ENCODE measurements at places on chromosomes 16 and 17. TPM values are rescaled to one million over a fixed set of nuclear protein-coding genes. Genes with fewer than 3 reads are reported as not detected.

GRCh38 chr17:77246110-77247047, 105.6 kb downstream of the SEC14L1 start:
- no peak for DNase-seq
- H3K4me1 ChIP-seq: peaks cover 5% of the 10 kb centered on the region
- no peaks in the 10 kb centered on the region for H3K27me3 ChIP-seq
- H3K36me3 ChIP-seq: no peaks in the 10 kb centered on the region

DNA sequence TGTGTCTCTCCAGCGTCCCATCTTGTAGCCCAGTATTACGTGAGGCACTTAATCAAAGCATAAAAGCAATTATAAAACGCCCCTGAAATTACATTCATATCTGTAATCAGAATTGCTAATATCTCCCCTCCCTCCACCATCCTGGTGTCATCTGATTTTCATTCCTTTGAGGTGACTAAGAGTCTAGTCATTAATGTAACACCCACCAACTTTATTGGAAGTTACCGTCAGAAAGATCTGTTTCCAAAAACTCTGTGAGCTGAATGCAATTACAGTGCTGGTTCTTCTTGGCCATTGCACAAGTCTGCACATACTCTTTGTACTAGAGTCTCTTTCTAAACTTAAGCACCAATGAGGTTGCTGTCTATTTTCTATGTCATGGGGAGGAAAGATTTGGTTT, 12.5 kb upstream of the MAF start:
- no peaks in the 10 kb centered on the region for H3K4me1 ChIP-seq
- H3K36me3 ChIP-seq: no peaks in the 10 kb centered on the region
- H3K27me3 ChIP-seq: no peaks in the 10 kb centered on the region
- DNase-seq: no peak
- no peak overlapping the region for H3K27ac ChIP-seq

The MYH8 gene
- total RNA-seq: 8.3 TPM

- H3K27ac ChIP-seq: no peak overlapping the region
- H3K4me1 ChIP-seq: peaks cover 20% of the 10 kb centered on the region
- no peak for DNase-seq
- H3K4me3 ChIP-seq: no peak overlapping the region
- H3K27me3 ChIP-seq: no peaks in the 10 kb centered on the region
- peaks cover 3% of the 10 kb centered on the region for H3K36me3 ChIP-seq
Observed at GRCh38 chr17:1571341-1571704, 8.7 kb upstream of the PITPNA start.

The XYLT1 gene
- 1.7 TPM for total RNA-seq

The BCL6B gene
- total RNA-seq: 9.2 TPM

DNA sequence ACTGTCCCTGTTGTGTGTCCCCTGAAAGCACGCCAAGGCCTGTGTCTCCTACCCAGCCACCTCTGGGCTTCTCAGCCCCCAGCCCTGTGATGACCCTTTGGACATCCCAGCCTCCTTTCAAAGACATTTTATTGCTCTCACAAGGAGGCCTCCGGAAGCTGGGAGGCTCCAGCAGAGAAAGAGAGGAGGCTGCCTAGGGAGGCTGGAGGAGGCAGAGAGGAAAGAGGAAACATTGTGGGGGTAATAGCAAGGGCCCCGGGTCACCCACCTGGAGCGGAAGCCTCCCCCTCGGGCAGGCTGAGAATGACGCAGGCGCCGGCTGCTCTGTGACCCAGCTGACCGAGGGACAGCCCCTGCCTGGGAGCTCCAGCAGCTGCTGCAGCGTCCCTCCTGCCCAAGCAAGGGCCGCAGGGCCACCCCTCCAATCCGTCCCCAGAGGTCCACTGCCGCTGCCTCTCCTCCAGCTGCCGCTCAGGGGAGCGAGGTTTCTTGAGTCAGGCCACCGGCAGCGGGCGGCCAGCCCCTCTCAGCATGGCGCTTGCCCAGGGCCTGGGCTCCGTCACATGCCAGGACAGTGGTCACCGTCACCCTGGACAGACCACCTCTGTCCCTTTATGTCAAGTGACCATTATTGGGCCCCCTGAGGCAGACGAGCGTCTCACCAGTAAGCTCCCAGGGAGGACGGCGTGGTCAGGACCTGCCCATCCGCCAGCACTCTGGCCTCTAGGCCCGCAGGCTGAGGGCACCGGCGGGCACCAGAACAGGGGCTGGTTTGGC, 29.3 kb downstream of the ACTG1 start:
- peak overlapping the region; percentile 64 for H3K4me3 ChIP-seq
- no peaks in the 10 kb centered on the region for H3K27me3 ChIP-seq
- H3K27ac ChIP-seq: peak overlapping the region; percentile 81
- peaks cover 31% of the 10 kb centered on the region for H3K4me1 ChIP-seq
- DNase-seq: peak; percentile 62

DNA sequence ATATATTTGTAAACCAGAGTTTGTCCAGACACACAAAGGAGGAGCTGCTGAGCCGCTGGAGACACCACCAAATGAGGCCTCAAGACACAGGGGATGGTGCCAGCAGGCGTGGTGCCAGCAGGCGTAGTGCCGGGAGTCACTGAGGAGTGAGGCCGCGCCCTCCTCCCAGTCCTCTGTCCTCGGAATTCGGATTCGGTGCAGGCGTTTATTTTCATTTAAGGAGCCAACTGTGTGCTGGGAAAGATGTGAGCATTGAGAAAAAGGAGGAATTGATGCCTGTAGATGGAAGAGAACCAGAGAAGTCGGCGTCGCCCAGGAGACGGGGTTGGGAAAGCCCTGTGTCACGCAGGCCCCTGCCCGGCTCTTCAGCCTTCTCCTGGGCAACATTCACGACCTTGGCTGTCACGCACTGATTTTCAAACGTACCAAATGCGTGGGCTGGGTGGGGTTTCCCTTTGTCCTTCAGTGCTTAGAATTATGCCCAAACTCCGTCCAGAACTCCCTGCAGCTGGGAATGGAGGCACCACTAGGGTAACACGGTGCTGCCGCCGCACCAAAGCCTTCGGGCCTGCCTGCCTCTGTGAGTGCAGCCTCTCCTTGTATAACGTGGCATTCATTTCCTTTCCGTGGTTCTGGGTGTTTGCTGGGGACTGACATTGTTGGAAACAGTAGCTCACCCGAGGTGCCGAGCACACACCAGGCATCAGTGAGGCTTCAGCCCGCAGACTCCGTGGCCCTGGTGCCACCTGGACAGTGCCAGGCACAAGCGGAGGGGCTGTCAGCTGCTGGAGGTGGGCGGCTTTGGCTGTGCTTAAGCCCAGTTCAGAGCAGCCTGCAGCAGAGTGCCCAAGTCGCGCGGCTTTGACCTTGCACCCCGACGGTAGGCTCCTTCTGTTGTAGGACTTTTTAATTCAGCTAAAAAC, 49.0 kb upstream of the CHMP6 start:
- peak; percentile 94 for DNase-seq
- no peak overlapping the region for H3K4me3 ChIP-seq
- H3K27me3 ChIP-seq: no peaks in the 10 kb centered on the region

DNA sequence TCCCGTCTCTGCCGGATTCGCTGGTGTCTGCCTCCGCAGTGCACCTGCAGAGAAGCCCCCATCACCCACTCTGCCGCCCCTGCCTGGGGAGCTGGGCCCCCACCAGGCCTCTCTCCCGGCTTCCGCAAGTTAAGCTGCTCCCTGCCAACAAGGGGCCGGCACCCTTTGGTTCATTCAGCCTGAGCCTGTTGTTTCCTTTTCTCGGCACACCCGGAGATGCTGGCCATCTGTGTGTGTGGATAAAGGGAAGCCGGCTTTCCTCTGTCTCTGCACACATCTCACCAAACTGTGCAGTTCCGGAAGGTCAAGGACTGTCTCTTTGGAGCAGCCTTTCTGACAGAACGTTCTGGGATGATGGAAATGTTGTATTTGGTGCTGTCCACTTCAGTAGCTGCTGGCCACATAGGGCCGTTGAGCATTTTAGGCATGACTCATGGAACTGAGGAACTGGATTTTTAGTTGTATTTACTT, 6.8 kb downstream of the MAPK8IP3 start:
- H3K27me3 ChIP-seq: no peaks in the 10 kb centered on the region
- no peak overlapping the region for H3K4me3 ChIP-seq
- no peak for DNase-seq
- no peak overlapping the region for H3K27ac ChIP-seq
- H3K4me1 ChIP-seq: peaks cover 25% of the 10 kb centered on the region

The CLEC18A gene
- 0.22 TPM for total RNA-seq

The GIT1 gene
- 39.4 TPM for total RNA-seq

The KRT39 gene
- not detected for total RNA-seq

GRCh38 chr16:25141648-25142047, 30.1 kb downstream of the LCMT1 start:
- H3K36me3 ChIP-seq: peaks cover 8% of the 10 kb centered on the region
- no peaks in the 10 kb centered on the region for H3K4me1 ChIP-seq
- no peak overlapping the region for H3K4me3 ChIP-seq

- H3K27me3 ChIP-seq: no peaks in the 10 kb centered on the region
- no peak overlapping the region for H3K27ac ChIP-seq
- peaks cover 16% of the 10 kb centered on the region for H3K36me3 ChIP-seq
- H3K4me3 ChIP-seq: no peak overlapping the region
- no peaks in the 10 kb centered on the region for H3K4me1 ChIP-seq
Observed at GRCh38 chr16:29911676-29912010, 11.4 kb downstream of the ASPHD1 start.

The CACNG4 gene
- total RNA-seq: not detected
